ENCODE measurements at places on chromosomes 6 and 20.

DNA sequence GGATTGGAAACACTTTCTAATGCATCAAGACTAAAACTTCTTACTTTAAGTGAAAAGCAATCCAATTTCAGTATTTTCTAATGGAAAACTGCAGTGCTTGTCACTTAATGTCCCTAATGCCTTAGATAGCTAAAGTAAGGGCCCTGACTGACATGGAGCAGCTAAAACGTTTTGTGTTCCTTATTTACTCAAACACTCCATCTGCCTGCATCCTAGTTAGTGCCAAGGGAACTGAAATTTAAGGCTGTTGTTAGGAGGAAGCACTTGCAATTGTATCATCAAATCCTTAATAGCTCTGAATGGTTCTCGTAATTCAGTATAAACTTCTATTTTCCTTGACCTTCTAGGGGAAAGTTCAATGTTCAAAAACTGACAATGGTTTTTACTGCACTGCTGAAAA, 127.4 kb downstream of the GJA10 start:
- DNase-seq: no peak

GRCh38 chr6:169800116-169800667, 48.8 kb downstream of the ERMARD start:
- DNase-seq: peak; percentile 29

GRCh38 chr6:5095236-5095635, 10.1 kb downstream of the PPP1R3G start:
- DNase-seq: no peak

DNA sequence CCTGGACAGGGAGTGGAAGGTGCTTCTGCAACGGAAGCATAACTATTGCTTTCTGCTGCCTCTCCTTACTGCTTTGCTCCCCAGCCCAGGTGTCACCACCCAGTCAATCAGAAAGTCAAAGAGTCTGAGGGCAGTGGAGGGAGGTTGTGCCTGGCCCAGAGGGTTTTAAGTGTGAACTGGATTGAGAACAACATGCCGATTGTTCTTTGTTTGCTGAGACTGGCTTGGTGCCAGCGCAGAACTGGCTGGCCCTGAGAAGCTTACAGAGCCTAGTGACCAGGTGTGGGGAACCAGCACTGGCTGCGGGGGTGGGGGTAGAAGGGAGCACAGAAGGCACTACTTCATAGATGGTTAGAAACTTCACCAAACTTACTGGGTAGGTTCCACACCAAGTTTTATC, 31.1 kb upstream of the ENPP4 start:
- DNase-seq: peak; percentile 60

DNA sequence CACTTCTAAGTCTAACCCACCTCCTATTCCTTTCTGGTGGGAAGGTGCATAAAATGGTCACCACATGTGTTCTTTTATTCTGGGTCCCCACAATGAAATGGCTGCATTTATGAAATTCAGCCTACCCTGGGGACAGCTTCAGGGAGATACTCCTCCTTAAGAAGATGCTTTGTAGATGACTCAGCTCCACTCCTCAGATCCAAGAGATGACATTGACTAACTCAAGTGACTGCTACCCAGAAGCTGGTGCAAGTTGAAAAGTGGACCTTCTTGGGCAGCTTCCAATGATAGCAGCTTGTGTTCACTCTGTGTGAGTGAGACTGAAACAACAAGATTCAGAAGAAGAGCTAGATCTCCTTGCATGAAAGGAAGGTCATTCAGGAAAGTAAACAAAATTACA, 113.4 kb downstream of the SCP2D1 start:
- no peak for DNase-seq

DNA sequence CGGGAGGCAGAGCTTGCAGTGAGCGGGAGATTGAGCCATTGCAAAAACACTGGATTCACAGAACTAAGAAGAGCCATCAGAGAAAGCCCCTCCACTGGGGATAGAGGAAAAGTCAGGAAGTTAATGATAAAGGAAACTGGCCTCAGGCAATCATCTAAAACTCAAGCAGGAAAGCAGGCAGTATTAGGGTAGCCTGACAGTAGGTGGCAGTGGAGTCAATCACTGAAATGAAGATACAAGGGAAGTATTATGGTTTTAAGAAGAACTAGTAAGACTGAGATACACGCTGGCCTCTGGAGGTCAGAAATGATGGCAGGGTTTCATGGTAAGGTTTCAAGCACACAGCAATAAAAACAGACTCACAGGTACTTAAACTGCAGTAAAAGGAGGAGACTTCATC, 578.3 kb downstream of the HACE1 start:
- DNase-seq: no peak

- no peak for DNase-seq
Measured at GRCh38 chr6:22766979-22767378, 197.6 kb downstream of the HDGFL1 start.

DNA sequence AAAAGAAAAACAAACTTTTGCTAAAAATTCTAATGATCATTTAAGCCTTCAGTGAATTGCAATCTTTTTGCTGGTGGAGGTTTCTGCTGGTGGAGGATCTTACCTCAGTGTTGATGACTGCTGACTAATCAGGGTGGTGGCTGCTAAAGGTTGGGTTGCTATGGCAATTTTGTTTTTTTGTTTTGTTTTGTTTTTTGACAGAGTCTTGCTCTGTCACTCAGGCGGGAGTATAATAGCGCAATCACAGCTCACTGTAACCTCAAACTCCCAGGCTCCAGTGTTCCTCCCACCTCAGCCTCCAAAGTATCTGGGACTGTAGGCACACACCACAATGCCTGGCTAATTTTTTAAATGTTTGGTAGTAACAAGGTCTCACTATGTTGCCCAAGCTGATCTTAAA, 94.7 kb downstream of the ANKRD6 start:
- DNase-seq: no peak

DNA sequence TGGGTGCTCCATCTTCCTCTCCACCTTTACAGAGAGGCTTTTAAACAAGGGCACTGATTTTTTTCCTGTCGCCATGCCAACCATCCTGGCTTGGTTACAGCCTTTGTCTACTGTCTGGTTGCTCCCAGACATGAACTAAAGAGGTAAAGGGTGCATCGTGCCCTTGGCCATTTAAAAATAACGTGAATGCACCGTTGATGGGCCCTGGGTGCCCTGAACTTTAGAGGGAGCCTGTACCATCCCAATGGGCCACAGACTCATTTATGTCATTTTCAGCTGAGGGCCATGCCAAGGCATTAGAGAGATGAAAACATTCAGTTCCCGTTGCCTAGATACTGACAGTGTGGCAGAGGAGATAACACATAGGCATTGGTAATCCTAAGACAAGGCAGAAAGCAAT, 23.3 kb downstream of the TMC2 start:
- no peak for DNase-seq

- no peak for DNase-seq
Measured at GRCh38 chr6:79250559-79250958, 16.1 kb upstream of the HMGN3 start.

GRCh38 chr20:51354769-51355319, 187.7 kb downstream of the NFATC2 start:
- peak; percentile 10 for DNase-seq

- DNase-seq: no peak
Measured at GRCh38 chr6:87702589-87702945, 534 bp upstream of the AKIRIN2 start.

DNA sequence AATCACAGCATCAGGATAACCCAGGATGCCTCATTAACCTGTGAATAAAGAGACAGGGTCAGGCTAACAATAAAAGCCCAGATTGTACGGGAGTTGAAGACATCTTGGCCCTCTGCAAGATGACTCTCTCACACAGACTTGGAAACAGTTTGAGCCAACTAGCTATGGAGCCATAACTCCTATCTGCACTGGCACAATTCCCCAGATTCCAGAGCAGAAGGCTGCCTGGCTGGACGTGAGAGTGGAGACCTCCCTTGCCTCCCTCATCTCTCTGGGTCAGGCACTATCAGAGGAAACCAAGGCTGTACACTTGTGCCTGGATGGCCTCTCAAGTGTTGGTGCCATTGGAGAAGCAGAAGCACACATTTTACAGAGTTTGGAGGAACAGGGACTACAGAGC, 312.6 kb downstream of the THBS2 start:
- DNase-seq: no peak

DNA sequence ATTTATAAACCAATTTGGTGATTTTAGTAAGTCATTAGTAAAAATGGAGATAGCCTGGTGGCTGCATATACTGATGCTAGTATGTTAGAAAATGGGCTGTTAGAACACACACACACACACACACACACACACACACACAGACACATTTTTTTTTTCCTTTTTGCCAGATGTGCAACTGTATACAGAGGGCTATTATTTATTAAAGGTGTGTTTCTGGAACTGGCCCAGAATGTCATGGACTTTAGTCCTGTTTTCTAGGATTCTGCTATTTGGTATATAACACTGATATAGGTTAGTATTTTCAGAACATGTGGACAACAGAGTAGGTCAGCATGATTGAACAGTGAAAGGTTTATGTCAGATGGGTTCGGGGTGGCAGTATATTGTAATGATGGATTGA, 12.4 kb downstream of the MYO6 start:
- DNase-seq: peak; percentile 75

- no peak for DNase-seq
Measured at GRCh38 chr6:136608991-136609390, 58.8 kb upstream of the MAP7 start.

GRCh38 chr6:90859612-90860011, 272.7 kb upstream of the MAP3K7 start:
- no peak for DNase-seq

DNA sequence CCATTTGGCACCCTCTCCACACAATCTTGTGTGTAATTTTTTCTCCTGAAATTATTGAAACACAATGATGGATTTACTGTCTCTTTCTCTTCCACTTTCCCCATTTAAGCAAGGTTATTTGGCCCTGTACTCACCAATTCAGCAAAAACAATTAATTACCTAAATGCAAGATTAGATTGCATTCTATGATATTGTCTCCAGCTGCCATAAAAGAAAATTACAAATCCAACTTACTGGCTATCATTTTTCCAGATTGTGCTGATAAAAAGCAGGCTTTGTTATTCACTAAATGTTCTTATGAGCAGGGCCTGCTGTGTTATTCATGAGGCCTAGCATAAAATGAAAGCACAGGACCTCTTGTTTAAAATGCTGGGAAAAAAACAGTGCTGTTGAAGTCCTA, 95.8 kb upstream of the IRAK1BP1 start:
- no peak for DNase-seq

DNA sequence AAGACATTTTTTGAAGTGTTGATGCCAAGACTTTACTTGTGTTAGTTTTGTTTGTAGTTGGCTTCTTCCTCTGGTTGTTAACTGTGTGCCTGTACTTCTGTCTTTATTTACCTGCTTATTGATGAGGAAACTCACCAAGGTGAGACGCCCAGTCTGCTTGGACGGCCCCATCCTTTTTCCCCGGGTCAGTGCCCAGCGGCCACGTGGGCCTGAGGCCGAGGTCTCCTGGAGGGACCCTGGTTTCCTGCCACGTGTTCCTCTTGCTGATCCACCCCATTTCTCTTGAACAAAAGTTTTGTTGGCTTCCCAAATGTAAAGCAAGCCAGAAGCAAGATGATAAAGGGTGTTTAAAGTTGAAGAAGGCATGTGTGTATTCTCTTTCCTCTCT, 24.8 kb downstream of the DUSP22 start:
- no peak for DNase-seq

GRCh38 chr6:137705160-137706082, 161.6 kb upstream of the TNFAIP3 start:
- DNase-seq: peak; percentile 55

DNA sequence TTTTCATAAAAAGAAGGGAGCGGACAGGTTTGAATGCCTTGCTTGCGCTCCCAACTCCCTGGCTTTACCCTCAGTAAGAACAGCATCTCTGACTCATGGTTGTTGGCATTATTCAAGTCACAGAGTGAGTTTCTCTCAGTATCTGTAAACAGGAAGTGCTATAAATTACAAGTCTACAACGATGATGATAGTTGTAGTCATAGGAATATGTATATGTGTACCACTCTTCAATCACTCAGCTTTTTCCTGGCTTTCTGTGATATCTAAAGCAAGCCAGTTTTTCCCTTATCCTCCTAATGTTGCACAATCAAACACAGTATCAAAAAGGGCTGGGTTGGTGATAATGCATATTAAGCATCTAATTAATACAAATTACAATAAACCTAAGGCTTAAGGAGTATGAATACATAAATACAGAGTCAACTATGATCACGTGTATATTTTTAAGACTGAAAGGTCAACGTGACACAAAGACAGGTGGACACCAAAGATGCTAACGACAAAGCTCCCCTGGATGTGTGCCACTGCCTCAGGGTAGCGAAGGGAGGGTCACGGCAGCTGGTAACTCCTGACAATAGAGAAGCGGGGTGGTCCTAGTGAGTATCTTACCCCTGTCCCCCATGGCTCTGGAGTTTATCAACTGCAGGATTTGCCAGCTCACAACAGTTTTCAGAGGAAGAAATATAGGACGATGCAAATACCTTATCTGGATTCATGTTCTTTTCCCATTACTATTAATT, 202.8 kb downstream of the BTBD9 start:
- no peak for DNase-seq

DNA sequence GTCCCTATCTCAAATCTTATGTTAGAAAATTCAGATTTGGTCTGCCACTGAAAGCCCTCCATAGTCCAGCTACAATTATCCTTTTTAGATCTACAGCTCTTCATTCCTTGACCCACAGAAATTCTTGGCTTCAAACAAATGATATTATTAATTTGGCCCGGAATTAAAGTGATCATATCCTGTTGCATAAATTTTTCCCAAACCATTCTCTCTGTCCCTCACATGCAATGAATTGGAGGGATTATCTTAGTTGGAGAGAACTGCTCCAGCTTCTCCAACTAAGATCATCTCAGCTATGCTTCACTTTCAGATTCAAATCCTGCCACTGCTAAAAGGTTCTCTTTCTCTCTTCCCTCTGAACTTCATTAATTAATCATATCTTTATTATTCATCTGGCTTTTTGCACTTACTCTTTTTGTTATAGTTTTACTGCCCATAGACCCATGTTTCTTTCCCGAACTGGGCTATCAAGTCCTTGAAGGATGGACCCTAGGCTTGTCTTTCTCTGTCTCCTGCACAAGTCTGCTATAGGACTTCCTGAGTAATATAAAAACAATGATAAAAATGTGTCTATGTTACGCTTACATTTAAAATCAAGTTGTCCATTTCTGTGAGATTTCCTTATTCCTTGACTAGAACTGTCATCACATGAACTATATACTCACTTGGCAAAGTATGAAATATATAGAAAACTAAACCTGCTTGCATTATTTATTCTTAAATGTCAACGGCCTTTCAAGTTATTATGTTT, 493.9 kb upstream of the MARCKS start:
- no peak for DNase-seq

- no peak for DNase-seq
Measured at GRCh38 chr6:113015249-113015648, 668.1 kb downstream of the RFPL4B start.

- DNase-seq: peak; percentile 33
Measured at GRCh38 chr6:44049163-44049988, 77.9 kb downstream of the MRPL14 start.

GRCh38 chr6:4253604-4254231, 118.3 kb upstream of the ECI2 start:
- DNase-seq: peak; percentile 23

- DNase-seq: no peak
Measured at GRCh38 chr6:29355603-29356002, 13.1 kb downstream of the OR5V1 start.

Measured in small intestine (tissue), 16 donors.